ENCODE measurements at places on chromosomes 12 and 14.

GRCh38 chr14:89357655-89358297 is 59.3 kb downstream of the FOXN3 start:
- no peak for DNase-seq

- no peak for DNase-seq
These were observed 145.4 kb upstream of the FKBP4 start for GRCh38 chr12:2649201-2650030.

GRCh38 chr14:46490238-46490685 is 161.3 kb downstream of the RPL10L start:
- no peak for DNase-seq

- no peak for DNase-seq
These were observed 18.0 kb upstream of the RPLP0 start for GRCh38 chr12:120218680-120219606.

DNA sequence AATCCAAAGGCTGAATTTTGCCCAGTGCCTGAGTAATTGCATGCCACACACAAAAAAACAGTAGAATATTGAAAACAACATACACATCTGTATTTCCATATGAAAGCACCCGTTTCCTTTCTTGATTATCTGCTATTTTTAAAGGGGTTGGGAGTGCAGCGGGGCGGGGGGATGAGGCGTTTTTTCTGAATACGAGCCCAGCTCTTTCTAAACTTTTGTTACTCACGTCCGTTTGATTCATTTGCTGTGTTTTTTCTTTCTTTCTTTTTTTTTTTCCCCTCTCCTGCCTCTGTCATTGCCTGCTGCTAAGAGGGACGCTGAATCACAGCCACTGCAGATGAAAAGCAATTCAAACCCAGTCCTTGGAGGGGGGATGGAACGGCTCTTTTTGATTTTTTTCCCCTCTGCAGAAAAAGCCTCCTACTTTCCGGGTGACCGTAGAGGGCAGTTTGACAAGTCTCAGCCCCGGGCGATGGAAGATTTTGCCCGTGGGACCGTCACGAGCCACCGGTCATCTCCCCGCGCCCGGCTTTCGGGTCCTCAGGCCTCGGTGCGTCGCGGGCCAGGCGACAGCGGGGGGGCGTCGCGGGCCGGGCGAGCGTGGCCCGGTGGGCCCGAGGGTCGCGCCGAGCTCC is 572 bp upstream of the RASSF8 start:
- DNase-seq, result no peak

GRCh38 chr12:89185889-89186288 is 166.4 kb downstream of the DUSP6 start:
- DNase-seq, result no peak

DNA sequence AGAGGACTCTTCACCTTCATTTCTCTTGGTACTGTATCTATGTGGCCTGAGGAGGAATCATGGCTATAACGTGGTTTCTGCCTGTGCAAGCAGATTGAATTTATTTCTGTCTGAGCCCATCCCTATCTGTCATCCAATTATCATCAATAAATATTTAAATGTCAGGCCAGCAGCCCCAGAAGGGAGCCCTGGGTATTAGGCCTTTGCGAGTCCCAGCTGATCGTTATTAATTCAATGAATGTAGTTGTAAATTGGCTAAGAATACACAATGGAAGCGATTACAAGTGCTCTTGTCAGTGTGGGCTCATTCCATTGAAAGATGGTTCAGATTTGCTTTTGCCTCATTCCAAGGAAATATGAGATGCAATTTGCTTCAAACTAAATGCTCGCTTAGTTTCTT is 142.0 kb downstream of the KTN1 start:
- DNase-seq, result no peak

- DNase-seq, result no peak
These were observed 417.1 kb upstream of the TMTC1 start for GRCh38 chr12:30200864-30201263.

GRCh38 chr12:129152351-129153104 is 299.2 kb downstream of the GLT1D1 start:
- DNase-seq, result no peak

- no peak for DNase-seq
These were observed 9.4 kb downstream of the CFAP251 start for GRCh38 chr12:121927813-121928212.

DNA sequence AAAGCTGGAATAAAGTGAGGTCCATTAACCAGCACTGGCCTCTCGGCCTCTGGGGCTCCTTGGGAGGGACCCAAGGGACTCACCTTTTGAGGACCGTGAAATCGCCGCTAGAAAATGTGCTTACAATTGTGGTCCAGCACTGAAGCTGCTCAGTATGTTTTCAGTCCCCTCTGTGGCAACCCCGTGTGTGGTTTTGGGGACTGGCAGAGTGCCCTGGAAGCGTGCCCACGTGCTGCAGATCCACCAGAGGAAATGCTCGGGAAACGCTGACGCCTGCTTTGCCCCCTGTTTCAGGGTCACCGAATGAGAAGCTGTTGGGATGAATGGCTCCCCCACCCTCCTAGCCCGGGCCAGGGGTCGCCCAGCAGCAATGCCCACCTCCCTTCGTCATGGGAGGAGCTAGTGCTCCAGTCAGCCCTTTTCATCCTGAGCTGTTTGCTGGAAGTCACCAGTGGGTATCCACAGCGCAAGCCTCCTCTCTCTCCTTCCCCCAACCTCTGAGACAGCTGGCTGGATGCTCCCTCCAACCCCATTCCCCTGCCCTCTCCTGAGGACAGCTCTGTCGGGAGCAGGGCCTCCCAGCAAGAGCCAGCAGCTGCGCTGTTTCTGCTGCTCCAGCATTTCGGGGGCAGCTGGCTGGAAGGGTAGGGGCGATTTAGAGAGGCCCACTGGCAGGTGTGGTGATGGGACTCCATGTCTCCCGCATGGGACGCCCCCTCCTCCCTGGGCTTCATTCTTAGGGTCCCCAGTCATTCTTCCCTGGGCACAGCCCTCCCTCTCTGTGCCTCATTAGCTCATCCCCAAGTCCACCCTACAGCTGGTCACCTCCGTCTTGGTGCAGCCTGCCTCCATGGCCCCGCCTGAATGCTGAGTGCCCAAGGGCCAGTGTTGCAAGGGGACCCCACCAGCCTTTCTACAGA is 33.2 kb upstream of the PPP1R13B start:
- peak; percentile 30 for DNase-seq

GRCh38 chr14:54253195-54253947 is 143.4 kb upstream of the CDKN3 start:
- DNase-seq, result no peak

DNA sequence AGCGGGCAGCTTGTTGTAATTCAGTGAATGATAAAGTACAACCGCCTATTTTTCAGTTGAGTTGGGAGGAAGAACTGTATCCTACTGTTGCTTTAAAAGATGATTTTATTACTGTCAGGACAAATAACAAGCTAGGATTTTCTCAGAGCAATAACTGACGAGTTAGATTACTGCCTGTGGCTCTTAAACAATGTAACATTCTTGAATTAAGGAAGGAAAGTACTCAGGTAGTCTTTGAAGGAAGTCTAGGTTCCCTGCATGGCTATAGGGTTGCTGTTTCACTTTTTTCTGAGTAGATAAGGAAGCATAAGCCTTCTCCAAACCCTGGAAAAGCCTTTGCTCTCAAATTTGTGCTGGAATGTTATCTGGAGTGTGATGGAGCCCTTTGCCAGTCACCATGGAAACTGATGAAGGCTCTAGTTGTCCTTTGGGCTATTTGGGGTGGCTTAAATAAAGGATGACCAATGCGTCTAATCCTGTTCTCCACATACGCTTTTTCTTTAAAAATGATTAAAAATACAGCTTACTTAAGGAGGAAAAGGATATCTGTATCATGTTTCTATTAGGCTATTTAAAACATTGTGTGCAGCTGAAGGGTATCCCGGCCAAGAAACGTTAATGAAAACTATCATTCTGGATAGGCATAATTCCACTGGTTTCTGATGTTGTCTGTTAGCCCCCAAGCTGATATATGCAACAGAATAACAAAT is 17.7 kb downstream of the NUBPL start:
- DNase-seq, result no peak

DNA sequence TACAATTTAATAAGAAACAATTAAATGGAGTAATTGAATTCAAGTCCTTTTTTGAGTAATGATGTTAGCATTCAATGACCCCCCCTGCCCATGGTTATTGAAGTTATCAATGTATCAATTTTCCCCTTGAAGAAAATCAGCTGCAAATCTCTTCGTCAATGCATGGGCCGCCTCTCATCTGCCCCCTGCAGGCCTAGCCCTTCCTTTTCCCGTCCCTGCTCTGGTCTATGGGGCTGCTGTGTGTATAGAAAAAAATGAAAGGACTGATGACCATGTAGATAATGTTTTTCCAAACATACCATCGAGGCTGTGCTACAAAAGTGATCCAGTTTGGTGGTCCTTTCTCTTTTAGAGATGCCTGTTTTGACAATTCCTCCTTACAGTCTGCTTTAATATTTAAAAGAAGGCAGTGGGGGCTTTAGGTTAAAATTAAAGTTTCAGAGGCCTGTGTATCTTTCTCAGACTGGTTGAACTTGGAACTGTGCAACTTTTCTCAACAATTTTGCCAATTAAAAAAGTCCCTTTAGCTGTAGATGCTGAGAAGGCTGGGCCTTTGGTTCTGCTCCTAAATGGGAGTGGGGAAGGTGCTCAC is 98.4 kb downstream of the APAF1 start:
- no peak for DNase-seq

- no peak for DNase-seq
These were observed 62.9 kb upstream of the EEA1 start for GRCh38 chr12:92992041-92992440.

- no peak for DNase-seq
These were observed 606 bp downstream of the CINP start for GRCh38 chr14:102362084-102362483.

GRCh38 chr12:58583940-58584339 is 336.4 kb downstream of the LRIG3 start:
- no peak for DNase-seq

- DNase-seq, result no peak
These were observed 432.2 kb downstream of the RAD51B start for GRCh38 chr14:68251769-68252100.

DNA sequence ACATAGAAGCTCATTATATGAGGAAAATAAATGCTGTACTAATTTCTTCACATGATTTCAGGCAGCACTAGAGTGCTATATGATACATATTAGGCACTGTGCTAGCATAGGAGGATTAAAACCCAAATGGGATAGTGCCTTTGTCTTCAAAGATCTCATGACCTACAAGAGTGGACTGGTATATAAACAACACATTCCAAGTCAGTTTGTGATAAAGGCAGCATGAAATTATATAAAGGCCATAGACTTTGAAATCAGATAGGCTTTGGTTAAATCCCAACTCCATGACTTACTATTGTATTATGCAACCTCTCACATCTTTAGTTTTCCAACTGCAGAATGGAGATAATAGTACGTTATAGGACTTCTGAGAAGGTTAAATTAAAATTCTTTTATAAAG is 179.7 kb downstream of the RAD51B start:
- DNase-seq, result no peak

All from NCI-H1092 treated with DMSO at 0.1 percent for 48 hours (cell line).